Stimulated activated CD8-positive, alpha-beta memory T cell treated with anti-CD3 and anti-CD28 coated beads, Interleukin-4, amount 100 ng/mL, for 1 hour (primary cell): ENCODE measurements at places on chromosomes 2 and 18.

DNA sequence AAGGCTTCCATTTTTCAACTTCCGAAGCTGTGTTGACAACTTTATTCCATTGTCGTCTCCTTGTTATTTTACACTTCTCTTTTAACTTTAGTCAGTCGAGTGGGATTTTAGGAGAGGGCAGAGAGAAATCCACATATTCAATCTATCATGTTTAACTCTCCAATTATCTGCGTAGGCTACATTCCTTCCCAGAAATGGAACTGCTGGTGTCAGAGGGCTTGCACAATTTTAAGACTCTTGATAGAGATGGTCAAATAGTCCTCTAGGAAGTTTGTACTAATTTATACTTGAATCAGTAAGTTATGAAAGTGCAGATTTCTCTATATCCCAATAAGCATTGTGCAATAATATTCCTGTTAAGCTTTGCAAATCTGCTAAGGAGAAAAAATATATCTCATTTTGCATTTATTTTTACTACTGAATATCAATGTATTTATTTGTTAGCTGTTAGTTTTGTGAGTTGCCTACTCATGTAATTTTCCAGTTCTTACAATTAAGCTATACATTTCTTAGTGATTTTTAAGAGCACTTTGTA lies 95.6 kb downstream of the CYP26B1 start:
- DNase-seq: no peak

DNA sequence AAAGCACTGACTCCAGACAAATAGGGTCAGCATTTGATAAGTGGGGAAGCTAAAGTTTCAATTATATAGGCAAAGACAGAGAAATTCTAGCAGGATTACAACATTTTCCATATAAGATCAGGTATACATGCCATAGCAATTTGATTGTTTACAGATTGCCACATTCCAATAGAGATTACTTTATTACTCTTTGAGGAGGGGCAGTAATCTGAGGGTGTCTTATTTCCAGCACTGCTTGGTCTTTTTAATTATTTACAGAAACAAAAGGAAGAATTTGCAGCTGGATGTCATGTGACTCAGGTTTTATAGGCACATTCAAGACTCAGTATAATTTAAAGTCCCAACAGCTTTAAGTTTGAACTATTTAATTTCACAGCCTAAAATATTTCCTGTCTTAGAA lies 42.5 kb upstream of the GPR39 start:
- no peak for DNase-seq

GRCh38 chr2:205115511-205115910 lies 566.8 kb upstream of the NRP2 start:
- no peak for DNase-seq

GRCh38 chr2:221102896-221103688 lies 469.0 kb downstream of the EPHA4 start:
- DNase-seq: no peak

GRCh38 chr2:222960126-222960525 lies 91.9 kb upstream of the KCNE4 start:
- DNase-seq: no peak

- no peak for DNase-seq
These were observed 113.1 kb downstream of the ALK start for GRCh38 chr2:29808321-29808720.

DNA sequence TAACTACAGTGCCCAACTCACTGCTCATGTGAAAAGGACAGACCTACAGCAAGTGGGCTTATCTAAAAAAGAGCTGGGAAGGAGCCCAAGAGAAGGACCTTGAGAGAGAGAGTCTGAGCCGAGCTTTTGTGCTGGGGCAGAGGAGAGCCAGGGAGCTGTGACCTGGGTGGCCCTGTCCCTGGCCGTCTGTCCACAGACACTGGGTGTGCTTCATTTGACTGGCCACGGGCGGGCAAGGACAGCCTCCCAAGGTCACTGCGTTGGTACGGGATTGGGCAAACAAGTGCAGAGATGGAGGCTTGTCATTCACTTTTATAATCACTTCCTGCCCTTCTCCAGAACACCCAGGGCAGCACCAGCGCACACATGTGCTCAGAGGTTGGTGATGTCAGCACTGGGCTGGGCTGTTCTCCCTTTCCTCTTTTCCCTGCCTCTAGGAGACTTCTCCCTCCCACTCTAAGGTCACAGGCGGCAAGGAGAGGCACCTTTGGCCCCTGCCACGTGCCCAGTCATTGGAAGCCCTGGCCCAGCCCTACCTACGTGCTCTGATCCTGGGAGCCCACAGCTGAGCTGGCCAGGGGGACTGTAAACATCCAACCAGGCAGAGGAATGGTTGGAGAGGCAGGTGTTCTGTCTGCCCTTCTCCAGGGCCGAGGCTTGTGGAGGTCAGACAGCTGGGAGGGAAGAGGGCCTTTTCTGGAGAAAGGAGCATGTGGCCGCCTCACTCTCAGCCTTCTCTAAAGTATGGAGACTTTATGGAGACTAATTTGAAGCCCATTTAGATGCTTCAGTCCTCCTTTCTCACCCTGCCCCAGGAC lies 6.4 kb upstream of the PSD4 start:
- DNase-seq: no peak

- no peak for DNase-seq
These were observed 70.6 kb upstream of the TCF4 start for GRCh38 chr18:55658598-55658997.

DNA sequence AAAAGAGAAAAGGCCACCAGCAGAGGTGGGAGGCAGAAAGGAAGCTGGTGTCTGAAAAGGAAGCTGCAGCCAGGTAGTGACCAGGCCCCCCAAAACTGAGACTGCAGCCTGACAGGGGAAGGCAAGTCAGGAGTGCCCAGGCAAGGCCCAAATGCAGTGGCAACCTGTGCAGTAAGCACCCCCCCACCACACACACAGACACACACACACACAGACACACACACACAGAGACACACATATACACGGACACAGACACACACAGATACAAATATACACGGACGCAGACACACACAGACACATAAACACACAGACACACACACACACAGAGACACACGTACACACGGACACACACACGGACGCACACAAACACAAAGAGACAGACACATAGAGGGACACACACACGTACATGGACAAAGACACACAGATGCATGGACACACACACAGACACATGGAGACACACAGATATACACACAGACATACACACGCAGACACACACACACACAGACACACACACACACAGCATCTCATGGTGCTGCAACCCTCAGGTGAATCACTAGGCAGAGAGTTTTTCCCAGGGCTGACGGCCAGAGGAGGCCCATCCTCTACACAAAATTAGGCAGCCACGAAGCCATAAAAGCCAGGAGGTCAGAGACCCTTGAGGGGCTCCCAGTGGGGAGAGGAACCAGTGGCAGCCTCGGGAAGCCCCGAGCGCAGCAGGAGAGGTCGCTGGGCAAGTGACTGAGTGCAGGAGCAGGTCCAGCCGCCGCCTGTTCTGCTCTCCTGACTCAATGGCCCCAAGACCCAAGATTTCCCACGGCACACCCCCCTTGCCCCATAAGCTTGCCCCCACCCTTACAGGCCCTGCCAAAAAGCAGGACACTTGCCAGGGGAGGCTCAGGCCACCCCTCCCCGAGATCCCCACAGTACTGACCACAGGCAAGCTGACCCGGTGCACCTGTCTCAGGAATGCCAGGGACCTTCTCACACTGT lies 6.3 kb downstream of the SDC1 start:
- no peak for DNase-seq

- no peak for DNase-seq
These were observed 2.5 kb upstream of the TET3 start for GRCh38 chr2:73982140-73982617.

DNA sequence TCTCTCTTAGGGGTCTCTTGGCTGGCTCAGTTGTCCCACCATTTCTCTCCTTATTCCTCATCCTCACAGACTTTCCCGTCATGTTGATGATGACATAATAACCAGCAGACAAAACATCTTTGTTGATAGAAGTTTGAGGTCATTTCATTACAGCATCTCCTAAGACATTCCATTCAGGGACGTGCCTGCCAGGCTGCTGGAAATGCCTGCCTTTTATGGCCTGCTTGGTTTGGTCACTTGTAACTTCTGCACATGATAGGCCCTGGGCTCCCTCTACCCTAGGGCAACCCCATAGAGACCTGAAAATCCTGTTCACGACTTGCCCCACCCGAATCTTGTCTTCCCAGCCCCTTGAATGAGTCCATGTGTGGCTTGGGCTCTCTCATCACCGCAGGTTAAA lies 81.7 kb downstream of the SDC1 start:
- no peak for DNase-seq

DNA sequence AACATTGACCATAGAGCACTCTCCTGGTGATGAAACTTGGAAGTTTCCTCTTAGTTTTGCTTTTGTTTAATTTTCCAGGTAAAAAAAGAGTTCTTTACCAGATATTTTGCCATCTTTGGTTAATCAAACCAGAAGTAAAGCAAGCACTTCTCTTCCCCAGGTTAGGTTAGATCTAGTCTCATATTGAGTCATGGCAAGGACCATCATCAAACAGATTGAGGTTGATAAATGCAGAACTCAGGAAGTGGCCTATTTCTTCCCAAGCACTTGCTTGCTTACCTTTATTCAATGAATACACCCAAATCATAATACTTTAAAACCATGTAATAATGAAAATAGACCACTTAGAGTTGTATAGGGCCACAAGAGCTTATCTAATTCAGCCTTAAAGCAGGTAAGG lies 23.4 kb downstream of the DNAH6 start:
- no peak for DNase-seq

- DNase-seq: no peak
These were observed 129.0 kb upstream of the PARD3B start for GRCh38 chr2:204416236-204416635.

- DNase-seq: no peak
These were observed 6.2 kb upstream of the SPOPL start for GRCh38 chr2:138495384-138495783.

DNA sequence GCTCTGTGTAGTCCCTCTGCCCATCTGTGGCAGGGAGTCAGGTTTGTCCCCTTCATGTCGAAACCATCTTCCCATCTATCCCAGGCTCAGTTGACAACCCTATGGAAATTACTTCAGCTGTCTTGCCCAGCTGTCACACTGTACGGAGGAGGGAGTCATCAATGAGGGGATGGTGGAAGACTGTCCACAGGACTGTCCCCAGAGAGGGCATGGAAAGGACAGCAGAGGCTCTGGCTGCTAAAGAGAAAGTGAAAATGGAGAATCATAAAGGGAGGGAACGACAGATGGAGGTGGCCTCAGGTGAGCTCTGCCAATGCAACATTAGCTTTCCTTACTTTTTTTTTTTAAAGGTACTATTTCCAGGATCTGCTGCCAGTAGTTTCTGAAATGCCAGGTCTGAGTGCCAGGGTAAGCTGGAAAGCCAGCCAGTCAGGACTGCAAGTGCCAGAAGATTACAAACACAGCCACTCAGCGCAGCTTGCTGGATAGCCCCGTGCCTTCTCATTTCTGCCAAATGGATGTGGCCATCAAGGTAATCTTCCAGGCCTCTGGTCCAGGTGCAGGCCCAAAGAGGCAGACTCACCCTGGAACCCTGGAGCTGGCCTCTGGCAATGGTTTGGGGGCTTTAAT lies 192.8 kb downstream of the AGPS start:
- no peak for DNase-seq

DNA sequence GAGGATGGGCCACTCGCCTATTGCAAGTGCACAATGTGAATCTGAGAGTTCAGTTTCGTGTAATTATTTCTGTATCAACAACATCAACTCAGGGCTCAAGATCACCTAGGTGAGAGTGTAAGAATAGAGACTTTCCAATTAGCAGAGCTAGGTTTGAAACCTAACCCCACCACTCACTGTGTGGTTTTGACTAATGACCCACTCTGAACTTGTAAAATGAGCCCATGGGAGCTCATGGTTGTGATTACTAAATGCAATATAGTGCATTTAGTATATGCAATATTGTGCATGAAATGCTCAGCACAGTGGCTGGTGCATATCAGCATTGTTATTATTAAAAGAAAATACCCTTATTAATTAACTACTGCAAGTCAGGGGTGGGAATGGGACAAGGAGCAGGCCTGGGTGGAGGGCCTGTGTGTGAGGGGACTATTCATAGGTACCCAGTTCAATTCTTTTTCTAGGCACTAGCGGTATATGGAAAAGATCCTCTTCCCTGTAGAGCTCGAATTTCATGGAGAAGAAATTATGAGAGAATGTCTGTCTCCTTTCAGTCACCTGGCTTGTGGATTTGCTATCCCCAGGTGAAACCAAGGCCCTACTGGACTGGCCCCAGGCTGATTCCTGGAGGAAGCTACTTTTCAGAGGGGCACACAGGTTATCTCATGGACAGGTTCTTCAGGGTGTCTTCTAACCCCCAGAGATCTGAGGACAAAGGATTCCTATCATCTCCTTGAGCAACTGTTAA lies 169.5 kb downstream of the GFPT1 start:
- no peak for DNase-seq

DNA sequence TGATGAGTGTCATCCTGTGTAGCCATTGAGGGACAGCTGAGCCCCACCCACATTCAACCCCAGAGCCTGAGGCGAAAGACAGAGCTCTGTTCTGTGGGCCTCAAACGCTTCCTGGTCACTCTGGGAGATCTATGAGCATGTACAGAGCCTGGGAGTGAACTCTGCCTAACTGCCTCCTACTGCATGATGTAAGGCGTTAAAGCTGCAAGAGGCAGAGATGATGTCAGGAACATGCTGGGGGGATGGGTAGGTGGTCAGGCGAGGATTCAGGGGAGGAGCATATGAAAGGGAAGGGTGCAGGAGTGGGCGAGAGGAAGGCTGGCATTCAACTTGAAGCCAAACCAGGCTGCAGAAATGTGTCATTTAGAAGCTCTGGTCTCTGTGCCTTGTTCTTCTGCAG lies 181.0 kb downstream of the TFCP2L1 start:
- DNase-seq: no peak

DNA sequence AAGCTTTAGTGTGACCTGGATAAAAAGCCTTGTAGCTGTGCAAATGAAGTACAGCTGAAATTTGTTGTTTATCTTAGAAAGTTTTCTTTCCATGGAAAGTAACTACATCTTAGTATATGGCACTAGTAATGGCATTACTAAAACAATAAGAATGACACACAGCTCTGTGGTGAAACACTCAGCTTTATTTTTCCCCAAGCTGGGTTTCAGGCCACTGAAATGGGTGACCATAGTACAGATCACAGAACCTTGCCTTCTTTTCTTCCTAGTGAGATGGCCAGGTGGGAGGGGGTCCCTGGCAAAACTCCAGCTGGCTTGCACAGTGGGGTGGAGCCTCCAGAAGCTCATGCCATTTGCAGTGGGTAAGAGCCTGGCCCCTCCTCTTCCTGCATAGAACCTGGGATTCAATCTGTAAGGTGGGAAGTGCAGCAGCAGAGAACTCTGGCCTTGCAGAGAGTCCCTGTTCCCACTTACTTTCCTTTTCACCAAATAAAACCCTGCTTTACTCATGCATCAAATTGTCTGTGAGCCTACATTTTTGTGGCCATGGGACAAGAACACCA lies 17.6 kb upstream of the GRP start:
- no peak for DNase-seq

- no peak for DNase-seq
These were observed 103.4 kb upstream of the HAAO start for GRCh38 chr2:42895791-42896135.

DNA sequence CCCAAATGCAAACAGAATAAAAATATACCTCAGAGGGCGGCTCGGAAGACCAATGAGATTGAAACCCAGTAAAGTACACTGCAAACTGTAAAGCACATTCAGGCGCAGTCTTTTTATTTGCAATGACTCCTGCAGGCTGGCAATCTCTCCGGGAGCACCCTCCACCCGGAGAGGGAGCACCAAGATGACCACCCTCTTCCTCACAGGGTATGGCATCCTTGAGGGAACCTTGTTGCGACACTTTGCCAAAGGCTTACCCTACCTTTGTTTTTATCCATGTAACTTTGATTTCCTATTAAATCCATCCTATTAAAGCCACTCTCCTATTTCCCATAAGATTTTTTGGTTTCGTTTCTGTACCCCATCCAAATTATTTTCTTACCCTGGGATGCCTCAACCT lies 16.2 kb downstream of the CHST10 start:
- DNase-seq: no peak

- DNase-seq: peak; percentile 18
These were observed 273.9 kb downstream of the MYT1L start for GRCh38 chr2:2057125-2057721.
